ENCODE measurements at places on chromosomes 3 and 15.

GRCh38 chr3:100067589-100067988 lies 46.7 kb downstream of the FILIP1L start:
- no peak for DNase-seq

- DNase-seq: peak; percentile 85
Measured at GRCh38 chr15:96356494-96357455, 26.3 kb downstream of the NR2F2 start.

DNA sequence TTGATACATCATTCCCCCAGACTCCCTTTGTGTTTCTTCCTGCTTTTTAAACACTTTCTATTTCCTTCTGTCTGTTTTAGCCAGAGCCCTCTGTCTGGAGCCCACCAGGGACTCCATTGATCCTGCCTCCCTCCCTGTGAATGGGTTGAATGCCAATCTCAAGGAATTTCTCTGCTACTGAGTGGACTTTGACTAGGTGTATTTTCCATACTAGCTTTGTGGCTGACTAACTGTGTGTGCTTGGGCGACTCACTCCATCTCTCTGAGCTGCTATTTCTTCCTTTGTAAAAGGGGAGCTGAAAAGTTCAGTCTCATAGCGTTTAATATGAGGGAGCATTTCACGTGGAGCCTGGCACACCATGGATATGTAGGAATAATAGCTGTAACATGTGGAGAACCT lies 98.8 kb downstream of the EEFSEC start:
- no peak for DNase-seq

- DNase-seq: no peak
Measured at GRCh38 chr3:9441501-9442221, 44.2 kb downstream of the SETD5 start.

DNA sequence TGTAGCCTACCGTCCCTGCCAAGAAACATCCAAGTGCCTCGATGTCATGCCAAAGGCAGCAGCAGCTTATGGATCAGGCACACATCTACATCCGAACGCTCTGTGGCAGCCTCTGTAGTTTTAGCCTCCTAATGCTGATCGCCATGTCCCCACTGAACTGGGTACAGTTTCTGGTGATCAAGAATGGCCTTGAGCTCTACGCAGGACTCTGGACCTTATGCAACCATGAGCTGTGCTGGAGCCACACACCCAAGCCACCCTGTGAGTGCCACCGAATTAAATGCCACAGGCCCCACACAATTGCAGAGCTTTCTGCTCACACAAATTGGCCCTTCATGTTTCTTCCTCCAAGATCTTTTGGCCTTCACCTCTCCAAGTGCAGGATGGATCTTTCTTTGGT lies 543 bp downstream of the TMEM202 start:
- DNase-seq: no peak

DNA sequence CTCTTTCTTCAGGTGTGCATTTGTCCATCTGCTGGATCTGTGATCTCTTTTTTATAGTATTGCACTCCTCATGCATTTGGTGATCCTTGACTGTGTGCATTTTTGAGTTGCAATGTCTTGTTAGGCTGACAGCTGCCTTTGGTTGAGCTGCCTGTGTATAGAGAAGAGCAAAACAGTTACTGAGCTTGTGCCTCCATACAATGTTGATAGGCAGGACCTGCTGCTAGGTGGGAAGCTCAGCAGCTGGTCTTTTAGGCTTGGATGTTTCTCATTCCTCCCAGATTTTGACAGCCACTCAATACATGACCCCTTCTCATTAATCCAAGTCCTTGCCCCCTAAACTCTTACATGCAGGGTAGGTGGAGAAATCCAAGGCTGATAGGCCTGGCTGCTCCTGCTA lies 74.8 kb upstream of the PIAS1 start:
- no peak for DNase-seq

GRCh38 chr3:159824333-159824732 lies 164.3 kb upstream of the IL12A start:
- no peak for DNase-seq

- DNase-seq: no peak
Measured at GRCh38 chr3:155553780-155554179, 191.1 kb downstream of the PLCH1 start.

GRCh38 chr3:29011966-29012365 lies 268.9 kb upstream of the RBMS3 start:
- DNase-seq: no peak

- DNase-seq: no peak
Measured at GRCh38 chr15:35723852-35724251, 177.9 kb upstream of the DPH6 start.

GRCh38 chr3:42014921-42015533 lies 53.1 kb upstream of the ULK4 start:
- DNase-seq: peak; percentile 33

DNA sequence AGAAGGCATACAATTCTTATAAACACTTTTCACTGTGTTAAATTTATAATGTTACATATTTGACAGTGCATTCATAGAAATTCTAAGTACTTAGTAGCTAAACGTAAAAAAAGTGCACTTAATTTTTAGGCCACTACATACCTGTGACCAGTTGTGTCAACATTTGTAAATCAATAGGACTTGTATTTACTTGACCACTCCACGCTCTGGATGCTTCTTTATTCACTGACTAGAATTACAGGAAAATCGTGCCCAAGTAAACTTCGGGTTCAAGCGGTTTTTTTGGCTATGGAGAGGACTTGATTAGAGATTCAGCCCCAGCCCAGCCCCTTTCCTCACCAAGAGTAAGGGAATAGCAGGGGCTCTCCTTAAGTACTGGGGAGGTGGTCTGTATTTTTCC lies 21.8 kb downstream of the WDR53 start:
- DNase-seq: no peak

Data from GM13977 (cell line).